Activated T-cell treated with anti-CD3 and anti-CD28 coated beads, Interleukin-2, amount 50 U/mL, for 72 hours (primary cell): ENCODE measurements at places on chromosomes 3 and 15. TPM values are rescaled to one million over a fixed set of nuclear protein-coding genes. Genes with fewer than 3 reads are reported as not detected.

- no peak for DNase-seq
Observed at GRCh38 chr3:25854635-25855034, 64.7 kb downstream of the OXSM start.

- no peak for DNase-seq
Observed at GRCh38 chr3:111999484-112000324, 982 bp downstream of the TAGLN3 start.

GRCh38 chr15:94110476-94111130 is 120.8 kb upstream of the MCTP2 start:
- DNase-seq: no peak

GRCh38 chr3:130849091-130849552 is 44.8 kb upstream of the ATP2C1 start:
- no peak for DNase-seq

DNA sequence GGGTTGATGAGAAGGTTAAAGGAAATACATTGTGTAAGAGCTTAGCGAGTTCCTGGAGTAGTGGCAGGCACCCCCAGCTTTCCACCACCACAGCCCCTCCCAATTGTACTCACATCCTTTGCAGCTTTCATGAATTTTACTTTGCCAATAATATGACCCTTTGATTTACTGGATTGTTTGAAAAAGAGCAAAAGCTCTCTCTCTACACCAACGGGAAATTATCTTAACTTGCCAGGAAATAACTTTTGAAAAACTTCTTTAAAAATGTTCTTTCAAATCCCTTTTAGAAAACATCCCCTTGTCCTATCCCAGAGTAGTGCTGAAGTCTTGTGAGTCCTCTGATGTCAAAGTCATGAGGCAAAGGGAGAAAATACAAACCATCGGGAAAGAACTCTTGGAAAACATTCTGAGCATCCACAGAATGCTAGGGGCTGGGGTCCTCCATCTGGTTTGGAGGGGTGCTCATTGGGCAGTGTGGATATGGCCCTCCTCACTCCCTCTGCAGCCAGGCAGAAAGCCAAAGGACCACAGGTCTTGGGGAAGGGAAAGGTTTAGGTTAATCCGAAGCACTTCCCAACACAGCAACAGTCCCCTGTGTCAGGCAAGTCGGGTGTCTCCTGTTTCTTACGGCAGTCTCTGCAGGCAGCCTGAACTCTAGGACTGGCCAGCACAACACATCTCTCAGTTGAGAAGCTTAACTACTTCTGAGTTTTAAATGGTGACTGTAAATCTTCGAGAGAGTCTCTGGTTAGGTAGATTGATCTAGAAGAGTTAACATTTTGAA is 36.5 kb downstream of the BOC start:
- DNase-seq: no peak

Gene TRH
- total RNA-seq: not detected

Gene C3orf33
- 5.1 TPM for total RNA-seq

Gene PAQR5
- total RNA-seq: 0.07 TPM
